Thoracic aorta (tissue), 2 donors: ENCODE measurements at places on chromosomes 11 and 22. TPM values are rescaled to one million over a fixed set of nuclear protein-coding genes. Genes with fewer than 3 reads are reported as not detected.
A peak's percentile ranks its signal among the peaks of the same experiment; 100 is the strongest.

GRCh38 chr11:123413636-123414035 is 16.4 kb upstream of the GRAMD1B start:
- no peak for DNase-seq

DNA sequence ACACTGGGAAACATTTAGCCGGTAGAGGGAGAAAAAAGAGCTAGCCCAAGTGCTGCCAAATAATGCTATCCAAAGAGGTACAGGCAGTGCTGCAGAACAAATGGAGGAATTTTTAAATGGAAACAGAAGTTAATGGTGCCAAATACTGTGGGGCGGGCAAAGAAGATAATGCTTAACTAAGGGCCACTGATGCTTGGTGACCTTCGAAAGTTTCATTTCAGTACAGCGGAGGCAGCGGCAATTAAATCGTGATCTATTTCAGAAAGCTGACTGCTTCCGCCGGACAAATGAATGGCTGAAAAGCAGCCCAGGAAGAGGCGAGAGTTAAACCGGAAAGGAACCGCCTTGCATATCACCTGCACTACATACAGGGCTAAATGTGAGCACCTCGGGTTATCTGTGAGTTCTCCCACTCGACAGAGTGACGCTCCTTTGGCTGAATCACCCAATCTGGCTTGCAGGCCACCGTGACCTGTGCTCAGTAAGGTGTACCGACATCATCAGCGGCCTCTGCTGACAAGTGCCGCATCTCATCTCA is 42.1 kb downstream of the CADM1 start:
- DNase-seq: no peak

DNA sequence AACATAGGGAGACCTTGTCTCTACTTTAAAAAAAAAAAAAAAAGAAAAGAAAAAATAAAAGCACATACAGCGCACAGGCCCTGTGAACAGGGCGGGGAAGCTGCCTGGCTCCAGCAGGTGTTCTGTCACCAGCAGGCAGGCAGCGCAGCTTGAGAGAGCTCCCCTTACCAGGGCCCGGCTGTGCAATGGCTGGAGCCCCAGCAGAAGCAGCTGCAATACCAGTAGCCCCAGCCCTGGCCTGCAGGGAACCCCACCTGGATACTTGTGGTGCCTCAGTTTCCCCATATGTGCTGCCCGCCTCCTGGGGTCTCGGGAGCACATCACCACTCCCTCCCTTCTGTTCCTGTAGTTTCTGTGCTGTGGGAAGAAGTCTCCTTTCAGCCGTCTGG is 12.3 kb downstream of the TSPAN32 start:
- DNase-seq: no peak

AGBL2 gene
- not detected for total RNA-seq

DNA sequence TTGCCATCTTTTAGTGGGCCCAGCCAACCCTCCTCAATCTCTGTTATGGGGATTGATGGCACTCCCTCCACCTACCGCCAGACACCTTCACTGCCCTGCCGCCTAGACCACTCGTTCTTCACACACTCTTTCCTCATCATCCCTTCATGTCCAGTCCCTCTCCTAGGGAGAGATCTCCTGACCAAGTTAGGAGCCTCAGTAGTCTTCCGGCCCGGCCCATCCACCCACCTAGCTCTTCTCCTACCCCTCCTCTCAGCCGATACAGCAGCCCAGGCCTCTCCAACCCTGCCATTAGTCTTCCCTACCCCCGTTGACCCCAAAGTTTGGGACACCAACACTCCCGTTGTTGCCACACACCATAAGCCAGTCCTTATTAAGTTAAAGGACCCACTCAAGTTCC is 11.0 kb upstream of the OR56A3 start:
- DNase-seq: no peak

DNA sequence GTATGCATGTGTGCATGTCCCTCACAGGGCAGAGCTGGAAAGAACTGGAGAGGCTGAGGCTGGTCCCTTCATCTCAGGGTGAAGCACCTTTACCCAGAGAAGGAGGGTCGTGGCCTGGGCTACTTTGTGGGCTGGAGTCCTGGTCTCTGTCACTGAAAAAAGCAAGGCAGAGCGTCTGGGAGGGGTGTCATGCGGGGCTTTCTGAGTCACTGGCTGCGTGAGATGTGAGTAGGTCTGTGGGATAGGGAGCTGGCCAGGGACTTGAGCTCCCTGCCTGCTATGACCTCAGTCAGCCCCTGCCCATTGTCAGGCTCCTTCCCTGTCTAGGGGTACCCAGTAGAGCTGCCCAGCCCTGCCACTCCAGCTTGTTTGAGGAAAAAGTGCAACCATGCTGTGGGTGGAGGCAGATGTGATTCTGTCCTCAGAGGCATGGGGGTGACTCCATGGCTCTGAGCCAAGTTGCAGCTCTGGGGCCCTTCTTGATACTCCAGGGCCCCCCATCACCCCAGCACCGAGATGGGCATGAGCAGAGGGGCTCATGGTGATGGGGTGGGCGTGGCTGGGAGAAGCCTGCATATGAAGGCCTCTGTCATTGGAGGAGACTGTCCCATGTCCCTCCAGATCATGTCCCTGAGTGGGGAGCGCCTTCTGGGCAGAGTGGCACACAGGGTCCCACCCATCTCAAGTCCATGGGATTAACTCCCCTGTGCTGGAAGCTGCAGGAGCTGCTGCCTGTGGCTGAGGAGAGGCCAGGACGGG is 27.8 kb downstream of the KCNQ1 start:
- no peak for DNase-seq

DNA sequence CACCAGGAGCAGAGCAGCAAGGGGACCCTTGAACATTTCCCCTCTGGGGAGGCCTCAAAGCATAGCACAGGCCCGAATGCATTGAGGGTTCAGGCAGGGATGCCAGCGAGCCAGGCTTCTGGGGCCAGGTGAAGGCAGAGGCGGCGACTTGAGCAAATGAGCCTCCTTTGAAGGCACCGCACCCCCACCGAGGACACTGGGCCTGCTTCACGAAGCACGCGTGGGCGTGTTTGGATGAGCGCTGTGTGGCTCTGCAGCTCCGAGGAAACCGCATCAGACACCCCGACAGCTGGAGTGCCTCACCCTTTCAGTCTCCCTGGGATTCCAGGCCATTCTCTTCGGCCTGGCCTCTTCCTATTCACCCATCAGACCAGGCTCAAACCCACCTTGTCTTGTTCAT is 301.8 kb downstream of the NTM start:
- no peak for DNase-seq

- DNase-seq: no peak
Measured at GRCh38 chr11:63866211-63866610, 27.3 kb downstream of the MARK2 start.

- DNase-seq: no peak
Measured at GRCh38 chr11:102792604-102793003, 5.4 kb downstream of the MMP1 start.

ZBTB16 gene
- 314 TPM for total RNA-seq

GRCh38 chr11:131859538-131860210 is 489.3 kb downstream of the NTM start:
- no peak for DNase-seq

DNA sequence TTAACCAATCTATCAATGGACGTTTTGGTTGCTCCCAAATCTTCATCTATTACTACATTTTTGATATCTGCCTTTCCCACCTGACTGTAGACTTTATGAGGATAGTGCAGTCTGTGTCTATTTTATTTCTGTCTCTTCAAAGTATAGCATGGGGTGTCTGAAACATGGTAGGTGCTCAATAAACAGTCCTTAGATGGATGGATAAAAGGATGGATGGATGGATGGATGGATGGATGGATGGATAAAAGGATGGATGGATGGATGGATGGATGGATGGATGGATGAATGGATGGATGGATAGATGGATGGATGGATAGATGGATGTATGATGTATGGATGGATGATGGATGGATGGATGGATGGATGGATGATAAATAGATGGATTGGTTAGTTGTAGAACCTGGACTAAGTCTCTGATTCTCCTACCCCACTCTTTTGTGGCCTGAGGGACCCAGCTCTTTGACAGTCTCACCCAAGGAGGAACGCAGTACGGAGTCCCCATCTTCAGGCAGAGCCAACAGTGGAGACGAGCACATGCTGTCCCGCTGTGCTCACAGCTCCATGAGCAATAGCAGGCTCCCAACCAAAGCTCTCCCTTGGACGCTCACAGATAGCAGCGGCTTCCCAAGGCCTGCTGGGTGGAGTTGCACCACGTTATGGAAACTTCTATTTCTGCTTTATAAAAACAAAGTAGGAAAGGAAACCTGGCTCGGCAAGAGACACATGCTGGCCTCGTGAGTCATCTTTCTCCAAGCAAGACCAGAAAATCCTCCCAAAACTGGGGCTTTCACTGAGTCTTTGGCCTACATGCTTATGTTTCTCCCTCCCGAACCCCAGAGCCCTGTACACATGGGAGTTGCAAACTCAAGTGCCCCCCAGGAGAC is 448.0 kb downstream of the MIAT start:
- peak; percentile 60 for DNase-seq

SCGB1D1 gene
- total RNA-seq: not detected

DNA sequence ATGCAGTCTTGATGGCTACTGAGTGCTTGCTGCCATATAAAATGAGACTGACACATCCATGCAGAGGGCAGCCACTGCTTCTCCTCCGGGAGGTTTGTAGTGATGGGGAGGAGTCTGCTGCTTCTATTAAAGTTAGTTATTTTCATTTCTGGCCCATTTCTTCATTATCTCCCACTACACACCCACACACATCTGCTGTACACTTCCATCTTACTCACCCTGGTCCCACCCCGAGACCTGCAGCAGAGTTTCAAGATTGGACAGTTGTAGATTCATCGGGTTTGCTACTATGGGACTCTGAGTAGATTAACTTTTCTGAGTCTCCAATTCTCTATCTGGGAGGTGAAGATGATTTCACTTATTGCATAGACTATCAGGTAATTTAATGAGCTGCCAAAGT is 176.2 kb upstream of the SNX19 start:
- DNase-seq: no peak

DNA sequence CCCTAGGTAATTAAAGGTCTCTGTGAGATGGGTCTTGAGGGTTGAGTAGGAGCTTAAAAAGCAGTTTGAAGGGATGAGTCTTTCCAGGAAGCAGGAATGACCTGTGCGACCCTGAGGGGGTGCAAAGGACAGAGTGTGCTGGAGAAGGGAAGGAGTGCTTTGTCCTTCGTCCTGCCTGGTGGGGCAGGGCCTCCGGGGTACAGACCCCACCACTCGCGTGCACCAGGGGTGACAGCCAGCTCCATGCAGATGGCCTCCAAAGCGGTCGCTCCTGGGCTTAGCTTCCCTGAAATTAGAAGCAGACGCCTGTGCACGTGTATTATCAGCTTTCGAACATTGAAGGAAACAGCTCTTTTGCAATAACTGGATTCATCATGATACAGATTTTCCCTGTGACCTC is 959.8 kb downstream of the BRD1 start:
- no peak for DNase-seq

DNA sequence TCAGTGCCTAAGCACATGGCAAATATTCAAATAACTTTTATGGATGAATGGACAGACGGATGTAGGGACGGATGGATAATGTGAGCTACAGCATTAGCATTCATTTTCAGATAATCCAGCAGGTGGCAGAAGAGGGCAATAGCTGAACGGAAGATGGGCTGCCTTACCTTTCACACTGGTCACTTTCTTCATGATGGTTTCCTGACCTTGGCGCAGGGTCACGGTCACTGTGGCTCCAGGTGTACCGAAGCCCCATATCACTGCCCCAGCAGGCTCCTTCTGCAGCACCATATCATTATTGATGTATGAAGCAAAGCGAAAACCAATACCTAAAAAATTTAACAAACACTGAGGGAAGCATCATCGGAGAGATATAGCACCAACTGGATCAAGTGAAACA is 4.3 kb downstream of the SIAE start:
- no peak for DNase-seq

DNA sequence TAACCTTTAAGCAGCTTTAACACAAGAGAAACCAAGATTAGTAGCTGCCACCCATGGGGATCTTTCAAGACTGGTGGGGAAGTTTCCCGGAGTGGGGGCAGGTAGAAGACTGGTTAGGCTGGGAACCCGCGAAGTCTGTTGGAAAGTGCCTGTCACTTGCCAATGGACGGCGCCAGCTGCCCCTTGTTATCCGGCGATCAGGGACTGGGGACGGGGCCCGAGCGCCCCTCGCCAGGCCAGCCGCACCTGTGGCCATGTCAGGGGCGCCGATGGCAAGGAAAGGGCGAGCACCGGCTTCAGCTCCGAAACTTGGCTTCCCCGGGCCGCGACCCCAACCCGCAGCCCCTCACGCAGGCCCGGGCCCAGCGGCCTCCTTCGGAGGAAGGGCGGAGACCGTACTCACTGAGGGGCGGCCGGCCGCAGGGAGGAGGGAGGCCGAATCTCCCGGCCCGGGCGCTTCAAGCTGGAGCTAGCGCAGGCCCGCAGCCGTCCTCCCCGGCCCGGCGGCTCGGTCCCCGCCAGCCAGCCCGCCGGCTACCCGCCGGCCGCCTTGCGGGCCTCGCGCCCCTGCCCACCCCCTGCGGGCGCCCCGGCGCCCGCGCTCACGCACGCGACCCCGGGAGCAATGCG is 539 bp downstream of the EIF4ENIF1 start:
- no peak for DNase-seq

- DNase-seq: no peak
Measured at GRCh38 chr11:45655831-45656230, 9.6 kb downstream of the CHST1 start.

GRCh38 chr11:60867871-60868681 is 734 bp downstream of the ZP1 start:
- no peak for DNase-seq

GRCh38 chr22:46797355-46797754 is 34.9 kb downstream of the TBC1D22A start:
- DNase-seq: no peak

DNA sequence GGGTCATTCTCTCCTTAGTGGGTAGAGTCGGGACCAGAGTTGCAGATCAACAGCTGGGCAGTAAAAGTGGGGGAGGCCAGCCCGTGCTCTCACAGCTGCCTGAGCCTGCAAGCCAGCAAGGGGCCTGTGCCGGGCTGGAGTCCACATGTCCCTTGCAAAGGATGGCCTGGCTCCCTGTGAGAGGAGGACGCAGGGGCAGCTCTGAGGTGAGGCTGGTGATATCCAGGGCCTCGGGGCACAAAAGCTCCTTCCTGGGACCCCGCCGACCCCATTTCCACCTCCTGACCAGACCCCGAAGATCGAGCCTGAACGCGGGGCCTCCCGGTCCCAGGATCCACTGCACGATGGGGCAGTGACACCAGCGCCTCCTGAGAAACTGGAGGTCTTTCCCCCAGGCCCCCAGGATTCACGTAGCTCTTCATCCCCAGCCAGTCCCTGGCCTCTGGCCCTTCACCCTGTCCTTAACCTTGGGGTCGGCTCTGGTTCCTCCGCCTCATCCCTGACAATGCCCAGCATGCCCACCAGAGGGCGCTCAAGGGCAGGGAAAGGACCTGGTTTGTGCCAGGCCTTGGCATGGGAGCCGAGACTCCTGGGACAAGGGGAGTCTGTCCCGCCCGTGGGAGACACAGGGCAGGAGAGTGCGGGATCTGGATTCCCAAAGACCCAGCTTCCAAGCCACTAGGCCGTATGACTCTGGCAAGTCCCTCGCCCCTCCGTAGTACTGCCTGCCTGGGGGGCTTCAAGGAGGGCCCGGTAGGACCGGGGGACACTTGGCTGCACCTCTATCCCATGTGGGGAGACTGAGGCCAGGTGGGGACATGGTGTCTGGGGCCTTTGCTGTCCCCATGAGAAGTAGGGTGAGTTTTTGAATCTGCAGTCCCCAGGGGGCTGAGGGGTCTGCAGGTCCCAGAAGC is 17.8 kb upstream of the WNT7B start:
- DNase-seq: no peak

- DNase-seq: no peak
Measured at GRCh38 chr11:106088896-106089295, 11.4 kb downstream of the AASDHPPT start.

- DNase-seq: no peak
Measured at GRCh38 chr22:23066200-23067022, 3.9 kb upstream of the GNAZ start.

PRAME gene
- not detected for total RNA-seq

GRCh38 chr11:69427337-69427736 is 54.1 kb upstream of the LINC01488 start:
- DNase-seq: no peak
